ENCODE measurements at places on chromosomes 12 and 14.

DNA sequence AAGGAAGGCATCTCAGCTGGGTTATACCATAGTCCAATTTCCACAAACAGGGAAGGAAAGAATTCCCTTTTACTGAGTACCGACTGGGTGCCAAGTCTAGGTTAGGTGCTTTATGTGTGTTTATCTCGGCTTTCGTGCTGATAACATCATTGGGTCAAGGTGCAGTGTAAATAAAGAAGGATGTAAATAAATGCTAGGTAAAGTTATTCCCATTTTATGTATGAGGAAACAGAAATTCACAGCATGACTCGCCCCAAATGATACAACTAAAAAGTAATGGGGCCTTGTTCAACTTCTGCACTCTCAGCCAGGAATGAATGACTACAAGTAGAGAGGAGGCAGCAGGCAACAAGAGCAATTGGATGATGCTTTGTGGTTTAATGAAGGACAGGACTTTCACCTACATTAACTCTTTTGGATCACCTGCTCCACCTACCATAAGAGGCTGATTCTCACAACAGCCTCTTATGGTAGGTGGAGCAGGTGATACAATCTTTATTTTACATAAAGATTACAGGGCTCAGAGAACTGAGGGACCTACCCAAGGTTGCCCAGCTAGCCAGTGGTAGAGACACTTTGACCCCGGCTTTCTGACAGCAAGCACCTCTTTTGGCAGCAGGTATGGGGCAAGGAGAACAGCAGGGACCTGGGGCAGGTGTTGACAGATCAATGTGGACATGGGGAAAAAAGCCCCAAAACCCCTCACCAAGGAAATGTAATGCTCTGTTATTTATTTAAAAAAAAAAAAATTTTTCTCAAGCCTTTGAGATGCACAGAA is 213.4 kb upstream of the NUDT4 start:
- DNase-seq, result no peak

GRCh38 chr14:100429537-100429936 is 106.4 kb downstream of the SLC25A47 start:
- DNase-seq, result no peak

- no peak for DNase-seq
Measured at GRCh38 chr12:27330846-27331245, 1.8 kb upstream of the BMAL2 start.

GRCh38 chr12:72025524-72025923 is 86.9 kb downstream of the TPH2 start:
- no peak for DNase-seq

DNA sequence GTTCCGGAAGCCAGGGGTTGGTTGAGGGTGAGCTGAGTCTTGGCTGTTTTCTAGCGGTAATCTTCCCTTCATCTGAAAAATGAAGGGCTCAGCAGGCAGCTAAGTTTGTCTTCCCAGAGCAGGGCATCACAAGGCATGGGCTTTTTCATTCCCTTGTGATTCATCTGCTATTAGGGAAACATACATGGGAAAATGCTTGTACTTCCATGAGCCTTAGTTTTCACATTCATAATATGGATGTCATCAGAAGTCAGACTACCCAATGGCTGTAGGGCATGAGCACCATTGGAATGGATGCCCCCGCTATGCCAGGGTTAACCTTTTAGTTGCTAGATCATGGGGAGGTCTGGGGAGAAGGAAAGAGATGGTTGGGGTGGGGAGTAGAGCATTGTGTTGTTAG is 18.7 kb downstream of the HELB start:
- DNase-seq, result no peak

DNA sequence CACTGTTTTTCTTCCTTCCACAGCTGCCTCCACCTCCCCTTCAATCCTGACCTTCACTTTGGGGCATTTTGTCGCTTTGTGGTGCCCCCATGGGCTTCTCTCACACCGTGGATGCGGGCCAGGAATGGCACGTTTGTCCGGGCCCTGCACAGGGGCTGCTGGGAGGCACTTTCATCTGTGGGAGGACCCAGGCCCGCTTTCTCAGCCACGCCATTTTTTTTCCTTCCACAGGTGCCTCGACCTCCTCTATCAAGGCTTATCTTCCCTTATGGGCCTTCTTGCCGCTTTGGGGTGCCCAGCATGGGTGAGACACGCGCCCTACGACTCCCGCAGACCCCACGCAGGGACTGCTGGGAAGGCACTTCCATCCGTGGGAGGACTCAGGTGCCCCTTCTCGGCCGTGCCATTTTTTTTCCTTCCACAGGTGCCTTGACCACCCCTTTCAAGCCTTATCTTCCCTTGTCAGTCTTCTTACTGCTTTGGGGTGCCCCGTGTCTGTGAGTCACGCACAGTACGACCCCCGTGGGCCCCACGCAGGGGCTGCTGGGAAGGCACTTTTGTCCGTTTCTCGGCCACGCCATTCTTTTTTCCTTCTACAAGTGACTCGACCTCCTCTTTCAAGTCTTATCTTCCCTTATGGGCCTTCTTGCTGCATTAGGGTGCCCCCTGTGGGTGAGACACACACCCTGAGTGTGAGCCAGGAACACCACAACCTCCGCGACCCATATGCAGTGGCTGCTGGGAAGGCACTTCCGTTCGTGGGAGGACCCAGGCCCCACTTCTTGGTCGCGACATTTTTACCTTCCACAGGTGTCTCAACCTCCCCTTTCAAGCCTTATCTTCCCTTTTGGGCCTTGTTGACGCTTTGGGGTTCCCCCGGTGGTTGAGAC is 270.7 kb downstream of the ALG10 start:
- DNase-seq, result no peak

DNA sequence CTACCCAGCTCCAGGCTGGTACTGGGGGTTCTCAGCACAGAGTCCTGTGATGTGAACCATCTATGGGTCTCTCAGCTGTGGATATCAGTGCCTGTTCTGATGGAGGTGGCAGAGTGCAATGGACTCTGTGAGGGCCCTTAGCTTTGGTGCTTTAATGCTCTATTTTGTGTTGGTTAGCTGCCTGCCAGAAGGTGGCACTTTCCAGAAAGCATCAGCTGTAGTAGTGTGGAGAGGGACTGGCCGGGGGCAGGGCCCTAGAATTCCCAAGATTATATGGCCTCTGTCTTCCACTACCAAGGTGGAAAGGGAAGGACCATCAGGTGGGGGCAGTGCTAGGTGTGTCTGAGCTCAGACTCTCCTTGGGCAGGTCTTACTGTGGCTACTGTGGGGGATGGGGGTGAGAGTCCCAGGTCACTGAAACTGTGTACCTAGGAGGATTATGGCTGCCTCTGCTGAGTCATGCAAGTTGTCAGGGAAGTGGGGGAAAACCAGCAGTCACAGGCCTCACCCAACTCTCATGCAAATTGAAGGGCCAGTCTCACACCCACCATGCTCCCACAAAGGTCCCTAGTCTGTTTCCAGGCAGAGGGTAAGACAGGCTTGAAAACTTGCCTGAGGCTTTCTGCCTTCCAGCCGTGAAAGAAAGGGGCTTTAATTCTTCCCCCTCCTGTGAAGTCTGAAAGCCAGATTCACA is 878.1 kb downstream of the C12orf50 start:
- no peak for DNase-seq

- no peak for DNase-seq
Measured at GRCh38 chr12:107486140-107486892, 199.3 kb upstream of the PWP1 start.

- DNase-seq, result peak; percentile 38
Measured at GRCh38 chr12:14408208-14408607, 42.7 kb downstream of the ATF7IP start.

DNA sequence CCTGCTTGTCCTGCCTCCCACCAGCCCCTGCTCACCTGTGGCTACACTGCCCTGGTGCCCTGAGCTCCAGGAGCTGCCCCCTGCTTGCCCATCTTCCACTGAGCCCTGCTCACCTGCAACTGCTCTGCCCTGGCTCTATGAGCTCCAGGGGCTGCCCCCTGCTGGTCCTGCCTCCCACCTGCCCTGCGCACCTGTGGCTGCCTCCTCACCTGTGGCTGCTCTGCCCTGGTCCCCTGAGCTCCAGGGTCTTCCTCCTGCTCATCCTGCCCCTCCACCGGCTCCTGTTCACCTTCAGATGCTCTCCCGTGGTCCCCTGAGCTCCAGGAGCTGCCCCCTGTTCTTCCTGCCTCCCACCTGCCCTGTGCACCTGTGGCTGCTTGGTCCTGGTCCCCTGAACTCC is 247.6 kb downstream of the TMEM121 start:
- DNase-seq, result no peak

DNA sequence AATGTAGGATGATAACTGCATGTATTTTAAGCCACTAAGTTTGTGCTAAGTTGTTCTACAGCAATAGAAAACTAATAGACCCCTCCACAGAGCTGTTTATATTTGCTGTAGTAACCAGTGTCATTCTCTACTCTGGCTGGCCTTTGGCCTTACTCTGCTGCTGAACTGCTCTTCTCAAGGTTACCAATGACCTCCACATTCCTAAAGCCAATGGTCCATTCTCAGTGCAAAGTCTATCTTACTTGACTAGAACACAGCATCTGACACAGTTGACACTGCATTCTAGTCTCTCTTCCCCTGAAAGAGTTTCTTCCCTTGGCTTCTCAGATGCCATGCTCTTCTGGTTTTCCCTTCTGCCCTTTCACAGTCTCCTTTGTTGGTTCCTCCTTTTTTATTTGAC is 154.8 kb upstream of the CRY1 start:
- no peak for DNase-seq

DNA sequence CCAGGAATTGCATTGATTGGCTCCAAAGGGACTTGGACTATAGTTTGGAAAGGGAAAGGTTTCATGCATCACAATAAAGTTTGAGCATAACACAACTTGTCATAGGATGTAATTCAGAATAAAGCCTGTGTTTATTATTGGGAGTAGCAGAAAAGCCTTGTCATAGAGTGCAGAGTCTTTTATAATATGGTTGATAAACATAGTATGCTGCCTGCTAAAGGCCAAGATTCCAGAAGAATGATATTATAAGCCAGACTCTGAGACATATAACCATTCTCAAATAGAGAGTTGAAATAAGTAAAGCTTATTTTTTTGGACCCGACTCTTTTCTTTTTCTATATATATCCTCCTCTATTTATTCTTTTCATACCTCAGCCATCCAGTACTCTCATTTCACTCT is 207.3 kb downstream of the LRIG3 start:
- no peak for DNase-seq

DNA sequence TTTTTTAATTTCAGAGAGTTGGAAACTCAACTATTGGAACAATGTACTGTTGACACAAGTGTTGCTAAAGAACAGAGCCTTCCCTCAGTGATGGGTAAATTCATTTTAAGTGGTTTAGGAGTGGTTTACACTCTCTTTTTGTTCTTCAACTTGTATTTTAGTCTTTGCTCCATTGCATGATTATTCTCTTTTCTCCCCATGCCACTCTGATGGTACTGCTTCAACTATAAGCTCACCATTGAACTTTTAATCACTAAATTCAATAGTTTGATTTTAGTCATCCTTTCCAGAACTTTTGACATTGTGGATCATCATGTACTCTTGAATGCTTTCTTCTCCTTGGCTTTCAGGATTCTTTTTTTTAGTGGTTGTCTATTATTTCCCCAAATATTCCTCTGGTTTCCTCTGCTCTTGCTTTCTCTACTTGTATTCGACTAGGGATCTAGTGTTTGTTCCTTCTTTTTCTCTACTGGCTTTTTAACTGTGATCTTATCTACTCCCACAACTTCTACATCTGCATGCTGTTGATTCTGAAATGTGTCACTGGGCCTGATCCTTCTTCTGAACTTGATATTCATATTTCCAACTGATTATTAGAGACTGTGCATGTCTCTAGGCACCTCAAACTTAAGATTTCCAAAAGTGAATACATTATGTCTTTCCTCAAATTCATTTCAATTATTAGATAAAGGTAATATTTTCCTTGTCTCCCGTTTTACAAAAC is 15.4 kb downstream of the ACTR10 start:
- no peak for DNase-seq

DNA sequence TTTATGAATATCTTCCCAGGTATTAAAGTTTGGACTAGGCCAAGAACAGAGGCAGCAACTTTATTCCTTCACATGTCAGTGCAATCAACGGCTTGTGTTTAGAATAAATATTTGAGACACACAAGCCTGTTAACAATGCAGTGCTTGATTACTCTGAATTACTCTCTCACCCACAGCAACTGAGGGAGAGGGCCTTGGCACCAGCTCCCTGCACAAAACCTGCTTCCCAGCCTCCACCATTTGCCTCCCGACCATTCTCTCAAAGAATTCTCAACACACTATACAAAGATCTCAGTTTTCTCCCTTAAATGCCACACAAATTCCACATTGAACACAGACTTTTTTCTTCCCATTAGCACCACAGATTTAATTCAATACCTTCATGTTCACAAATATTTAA is 77.0 kb downstream of the STON2 start:
- no peak for DNase-seq

- no peak for DNase-seq
Measured at GRCh38 chr12:121751749-121752351, 39.3 kb downstream of the TMEM120B start.

DNA sequence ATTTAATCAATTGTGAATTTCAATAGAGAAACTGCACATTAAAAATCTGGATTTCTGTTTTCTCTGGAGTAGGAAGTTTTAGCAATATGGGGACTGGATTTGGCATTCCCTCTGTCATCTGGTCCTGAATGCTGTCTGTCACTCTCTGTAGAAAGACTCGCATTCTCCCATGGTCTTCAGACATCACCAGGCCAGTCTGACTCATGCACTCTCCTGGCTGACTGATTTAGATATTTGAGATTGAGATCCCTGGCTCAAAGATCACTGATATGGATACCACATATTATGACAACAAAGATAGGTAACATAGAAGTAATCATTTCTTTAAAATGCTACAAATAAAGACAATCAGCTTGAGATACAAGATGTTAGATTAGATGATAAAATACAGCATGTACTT is 524.5 kb downstream of the GALC start:
- DNase-seq, result no peak

DNA sequence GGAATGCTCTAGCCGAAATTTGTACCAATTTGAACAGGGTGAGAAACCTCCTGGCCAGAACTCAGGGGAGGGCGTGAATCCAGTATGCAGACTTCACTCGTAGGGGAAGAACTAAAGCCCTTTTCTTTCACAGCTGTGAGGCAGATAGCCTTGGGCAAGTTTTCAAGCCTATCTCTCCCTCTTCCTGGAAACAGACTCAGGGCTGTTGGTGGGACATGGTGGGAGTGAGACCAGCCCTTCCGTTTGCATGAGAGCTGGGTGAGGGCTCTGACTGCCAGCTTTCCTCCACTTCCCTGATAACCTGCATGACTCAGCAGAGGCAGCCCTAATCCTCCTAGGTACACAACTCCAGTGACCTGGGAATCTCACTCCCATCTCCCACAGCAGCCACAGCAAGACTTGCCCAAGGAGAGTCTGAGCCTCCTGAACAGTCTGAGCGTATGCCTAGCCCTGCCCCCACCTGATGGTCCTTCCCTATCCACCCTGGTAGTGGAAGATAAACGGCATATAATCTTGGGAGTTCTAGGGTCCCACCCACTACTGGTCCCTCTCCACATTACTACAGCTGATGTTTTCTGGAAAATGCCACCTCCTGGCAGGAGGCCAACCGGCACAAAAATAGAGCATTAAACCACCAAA is 170.1 kb upstream of the AMIGO2 start:
- no peak for DNase-seq
